ENCODE measurements at places on chromosomes 4 and X.

DNA sequence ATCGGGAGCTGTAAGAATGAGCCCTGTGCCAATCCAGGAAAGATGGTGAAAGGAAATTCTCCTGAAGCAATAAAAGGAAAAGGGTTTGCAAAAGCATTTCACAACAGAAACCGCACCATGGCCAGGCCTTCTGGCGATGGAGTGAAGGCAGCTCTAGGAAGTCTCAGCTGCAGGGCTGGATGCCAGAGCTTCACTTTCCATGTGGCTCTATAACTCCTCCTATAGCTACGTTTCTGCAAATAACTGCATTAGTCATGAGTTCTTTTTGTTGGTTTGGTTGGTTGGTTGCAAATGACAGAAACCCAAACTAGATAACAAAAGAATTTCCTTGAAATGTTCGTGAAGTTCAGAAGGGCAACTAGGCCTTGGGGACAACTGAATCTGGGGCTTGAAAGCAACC lies 84.6 kb downstream of the RELL1 start:
- no peak for DNase-seq

DNA sequence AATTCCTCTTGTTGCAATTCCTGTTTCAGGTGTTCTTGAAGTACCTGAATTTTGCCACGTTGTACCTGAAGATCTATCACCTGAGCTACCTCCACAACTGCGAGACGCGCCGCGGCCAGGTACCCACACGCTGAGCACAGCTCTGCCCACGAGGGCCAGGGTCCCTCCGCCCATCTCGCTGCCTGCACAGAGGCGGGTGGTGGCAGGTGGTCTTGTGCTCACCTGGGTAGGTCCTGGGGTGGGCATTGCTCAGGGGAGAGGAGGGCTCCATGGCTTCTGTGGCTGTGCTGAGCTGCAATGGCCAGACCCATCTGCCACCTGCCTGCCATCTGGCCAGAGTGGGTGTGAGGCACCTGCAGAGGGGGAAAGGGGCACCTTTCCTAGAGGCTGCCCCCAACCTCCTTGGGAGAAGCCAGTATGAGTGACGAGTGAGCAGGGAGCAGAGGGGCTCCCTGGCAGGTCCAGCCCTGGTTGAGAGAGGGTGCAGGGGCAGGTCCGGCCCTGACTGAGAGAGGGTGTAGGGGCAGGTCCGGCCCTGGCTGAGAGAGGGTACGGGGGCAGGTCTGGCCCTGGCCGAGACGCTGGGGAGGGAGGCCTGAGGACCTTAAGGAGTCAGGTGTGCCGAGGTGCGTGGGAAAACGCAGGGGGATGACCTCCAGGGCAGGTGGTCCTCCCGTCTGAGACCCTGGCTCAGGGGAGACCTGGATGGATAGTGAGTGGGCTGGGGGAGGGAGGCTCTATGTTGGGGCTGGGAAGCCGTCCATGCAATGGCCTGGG lies 10.7 kb downstream of the PDE6B start:
- no peak for DNase-seq

DNA sequence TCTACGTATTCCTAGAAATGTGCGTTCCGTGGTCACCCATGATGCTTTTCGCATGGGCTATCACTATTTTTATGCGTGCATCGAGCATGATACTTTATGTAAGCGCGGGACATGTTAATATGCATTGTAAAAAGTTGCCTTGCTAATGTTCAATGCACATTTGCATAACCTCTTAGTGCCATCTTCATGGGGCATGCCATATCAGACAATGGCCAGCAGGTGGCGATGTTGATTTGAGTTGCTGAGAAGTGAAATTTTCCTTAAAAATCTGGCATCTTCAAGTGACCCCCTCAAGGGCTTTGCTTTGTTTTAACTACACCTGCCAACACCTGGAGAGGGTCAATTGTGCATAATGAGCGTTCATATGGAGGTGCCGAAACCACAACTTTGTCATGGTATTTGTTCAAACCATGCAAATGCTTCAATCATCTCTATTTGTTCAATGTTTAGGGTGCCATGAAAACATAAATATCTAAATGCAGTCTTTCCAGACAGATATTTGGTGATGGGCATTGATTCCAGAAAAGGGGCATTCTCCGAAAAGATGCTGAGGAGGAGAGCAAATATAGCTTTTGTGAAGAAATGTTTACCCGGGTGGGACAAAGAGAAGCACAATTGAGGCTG lies 833.9 kb upstream of the PRKX start:
- peak; percentile 0 for DNase-seq

DNA sequence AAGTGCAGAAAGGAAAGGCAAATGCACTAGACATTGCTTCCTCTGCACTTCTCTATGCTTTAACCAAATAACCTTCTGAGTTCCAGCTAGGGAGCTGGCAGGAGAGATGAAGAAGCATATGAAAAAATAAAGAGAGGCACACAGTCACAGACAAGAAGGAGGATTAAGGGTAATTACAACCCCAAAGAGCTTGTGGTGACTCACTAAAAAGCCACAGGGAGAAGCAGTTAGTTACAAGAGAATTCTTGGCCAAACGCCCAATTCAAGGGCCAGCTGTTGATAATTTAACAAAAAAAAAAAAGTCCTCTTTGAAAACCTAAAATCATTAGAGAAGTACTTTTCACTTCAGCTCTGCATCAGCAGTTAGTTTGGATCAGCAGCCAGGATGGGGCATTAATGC lies 478.0 kb downstream of the KCNIP4 start:
- no peak for DNase-seq

- DNase-seq, result no peak
These were observed 16.5 kb downstream of the ZFX start for GRCh38 chrX:24166078-24166477.

DNA sequence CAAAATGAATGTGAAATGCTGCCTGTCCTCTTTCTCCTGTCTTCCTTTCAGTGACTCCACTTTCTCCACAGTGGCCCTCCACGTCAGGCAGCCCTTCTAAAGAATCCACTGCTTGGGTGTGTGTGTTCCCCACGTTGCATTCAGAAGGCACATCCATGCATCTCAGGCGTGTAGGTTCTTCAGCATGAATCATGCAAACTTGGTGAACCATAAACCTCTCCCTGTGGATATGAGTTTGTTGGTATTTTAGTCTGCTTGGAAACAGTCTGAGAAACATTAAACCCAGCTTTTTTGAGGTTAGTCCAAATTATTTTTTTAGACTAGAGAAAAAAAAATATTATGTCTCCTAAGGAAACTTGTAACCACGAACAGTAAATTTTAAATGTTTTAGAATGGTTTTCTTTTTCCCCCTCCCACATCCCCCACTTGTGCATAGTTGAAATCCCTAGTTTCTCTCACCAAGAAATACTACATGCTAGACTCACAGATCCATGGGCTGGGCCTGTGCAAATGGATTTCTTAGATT lies 251.6 kb downstream of the CBR4 start:
- DNase-seq, result no peak

DNA sequence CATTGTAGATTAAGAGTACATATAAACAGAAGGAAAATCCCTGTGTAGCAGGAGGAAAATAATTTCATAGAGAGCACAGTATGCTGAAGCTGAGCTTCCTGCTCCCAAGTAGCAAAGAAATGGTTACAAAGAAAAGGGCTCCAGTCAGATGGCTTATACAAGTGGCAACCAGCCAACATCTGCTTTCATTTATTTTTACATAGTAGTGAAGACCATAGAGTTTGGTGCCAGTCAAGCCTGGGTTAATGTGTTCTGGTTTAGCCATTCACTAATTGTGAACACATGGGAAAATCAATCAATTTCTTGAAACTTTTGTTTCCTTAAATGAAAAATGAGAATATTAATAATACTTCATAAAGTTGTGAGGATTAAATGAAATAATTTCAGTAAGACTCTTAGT lies 111.3 kb upstream of the ELOVL6 start:
- DNase-seq, result no peak

DNA sequence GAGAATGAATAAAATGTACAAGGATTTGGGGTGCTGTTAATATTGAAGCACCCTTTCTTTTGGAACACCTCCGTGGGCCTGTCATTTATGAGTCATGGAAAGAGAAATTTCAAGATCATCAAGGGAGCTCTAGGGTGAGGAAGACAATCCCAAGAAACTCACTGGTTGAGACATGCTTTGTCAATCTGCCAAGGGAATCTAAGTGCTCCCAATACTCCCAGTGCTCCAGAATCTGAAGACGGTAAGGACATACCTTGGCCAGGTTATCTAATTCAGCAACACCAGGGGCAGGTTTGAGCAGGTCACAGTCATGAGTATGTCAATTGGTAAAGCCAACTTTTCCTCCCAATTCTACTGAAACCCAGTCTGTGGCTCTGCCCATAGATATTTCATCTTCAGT lies 556.4 kb upstream of the CPEB2 start:
- no peak for DNase-seq

DNA sequence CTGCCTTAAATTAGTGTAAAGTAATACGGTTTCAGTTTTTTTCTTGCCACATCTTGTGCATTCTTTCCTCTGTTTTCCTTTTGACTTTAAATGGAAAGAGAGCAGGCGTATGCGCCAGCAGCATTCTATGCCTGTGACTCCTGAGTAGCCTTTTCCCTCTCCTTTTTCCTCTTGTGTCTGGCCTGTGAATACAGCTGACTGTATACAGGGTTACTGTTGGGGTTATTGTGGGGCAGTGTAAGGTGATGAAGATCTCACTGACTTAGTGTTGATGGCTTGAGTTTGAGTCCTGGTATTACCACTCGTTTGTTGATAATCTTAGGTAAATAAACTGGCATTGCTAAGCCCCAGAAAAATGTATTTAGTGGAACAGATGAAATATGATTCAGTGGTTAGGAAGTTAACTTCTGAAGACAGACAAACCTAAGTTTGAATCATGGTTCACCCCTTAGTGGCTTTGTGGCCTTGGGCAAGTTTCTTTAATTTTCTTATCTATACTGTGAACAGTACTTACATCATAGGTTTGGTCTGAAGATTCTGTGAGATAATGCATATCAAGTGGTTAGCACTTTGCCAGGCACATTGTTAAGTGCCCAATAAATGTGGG lies 105.1 kb downstream of the FNIP2 start:
- DNase-seq, result no peak

GRCh38 chr4:5474756-5475155 lies 233.6 kb downstream of the EVC2 start:
- no peak for DNase-seq

DNA sequence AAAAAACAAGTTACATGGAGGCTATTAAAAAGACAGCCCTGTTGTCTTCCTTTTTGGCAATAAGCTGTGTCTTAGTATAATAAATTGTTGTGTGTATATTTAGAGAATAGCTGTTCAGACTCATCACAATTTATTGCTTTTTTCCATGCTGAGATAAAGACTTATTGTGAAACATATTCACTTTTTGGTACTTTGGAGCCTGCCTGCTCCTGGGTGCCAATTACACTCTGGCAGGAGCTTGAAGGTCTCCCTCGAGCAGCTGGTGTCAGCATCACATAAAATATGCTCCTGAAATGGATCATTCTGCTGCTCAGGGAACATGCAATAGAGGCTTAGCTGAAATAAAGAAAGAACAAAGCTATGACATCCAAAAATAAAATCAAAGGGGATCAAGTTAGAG lies 211.6 kb upstream of the DKK2 start:
- no peak for DNase-seq

DNA sequence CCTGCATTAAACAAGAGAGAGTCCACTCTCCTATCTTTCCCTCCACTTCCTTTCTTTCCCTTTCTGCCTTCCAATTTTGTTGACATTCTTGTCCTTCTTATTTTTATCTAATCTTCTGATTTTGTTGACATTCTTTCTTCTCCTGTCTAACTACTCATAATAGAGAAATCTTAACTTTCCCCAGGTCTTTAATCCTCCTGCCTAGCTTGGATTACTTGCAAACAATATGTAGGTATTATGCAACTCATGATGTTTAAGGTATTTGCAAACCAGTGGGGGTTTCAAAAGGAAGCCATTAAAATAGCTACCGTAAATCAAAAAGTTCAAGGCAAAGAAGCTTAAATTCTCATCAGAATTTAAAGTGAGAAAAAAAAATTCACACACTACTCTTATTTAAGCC lies 53.9 kb downstream of the PROM1 start:
- DNase-seq, result no peak

- DNase-seq, result peak; percentile 11
These were observed 1.5 kb upstream of the PAPSS1 start for GRCh38 chr4:107721436-107722100.

DNA sequence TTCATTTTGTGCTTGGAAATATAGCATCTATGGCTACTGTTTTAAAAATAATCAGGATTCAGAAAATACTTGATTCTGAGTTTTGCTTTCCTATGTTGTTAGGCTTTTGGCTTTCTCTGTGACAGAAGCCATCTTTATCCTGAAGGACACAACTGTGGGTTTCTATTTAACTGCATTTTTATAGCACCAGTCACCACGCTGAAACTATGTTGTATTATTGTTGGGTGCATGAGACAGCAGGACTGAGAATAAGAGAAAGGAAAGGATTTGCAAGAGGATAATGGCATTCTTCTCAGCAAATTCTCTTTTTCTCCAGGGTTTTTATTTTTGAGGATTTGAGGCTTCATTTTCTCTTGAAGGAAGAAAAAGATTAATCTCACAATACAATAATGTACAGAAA lies 10.1 kb upstream of the NEUROG2 start:
- DNase-seq, result no peak

DNA sequence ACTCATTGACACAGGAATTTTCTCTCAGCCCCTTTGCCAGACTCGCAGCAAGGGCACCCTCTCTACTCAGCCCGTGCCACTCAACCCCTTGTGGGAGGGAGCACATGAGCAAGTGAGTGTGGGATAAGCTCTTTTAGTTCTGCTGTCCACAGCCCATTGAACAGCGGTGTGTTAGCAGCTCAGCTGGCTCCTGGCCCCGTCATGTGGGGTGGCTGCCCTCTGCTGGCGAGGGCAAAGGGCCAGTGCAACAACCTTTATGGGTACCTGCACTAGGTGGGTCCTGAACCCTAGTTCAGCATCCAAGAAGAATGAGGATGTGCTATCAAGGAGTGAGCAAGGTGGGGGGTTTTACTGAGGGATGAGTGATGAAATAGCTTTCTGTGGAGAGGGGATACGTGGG lies 85.0 kb upstream of the ZNF81 start:
- DNase-seq, result no peak

- no peak for DNase-seq
These were observed 118.4 kb upstream of the WDR17 start for GRCh38 chr4:175947117-175947722.

- DNase-seq, result no peak
These were observed 122.9 kb downstream of the AMMECR1 start for GRCh38 chrX:110194977-110195376.

DNA sequence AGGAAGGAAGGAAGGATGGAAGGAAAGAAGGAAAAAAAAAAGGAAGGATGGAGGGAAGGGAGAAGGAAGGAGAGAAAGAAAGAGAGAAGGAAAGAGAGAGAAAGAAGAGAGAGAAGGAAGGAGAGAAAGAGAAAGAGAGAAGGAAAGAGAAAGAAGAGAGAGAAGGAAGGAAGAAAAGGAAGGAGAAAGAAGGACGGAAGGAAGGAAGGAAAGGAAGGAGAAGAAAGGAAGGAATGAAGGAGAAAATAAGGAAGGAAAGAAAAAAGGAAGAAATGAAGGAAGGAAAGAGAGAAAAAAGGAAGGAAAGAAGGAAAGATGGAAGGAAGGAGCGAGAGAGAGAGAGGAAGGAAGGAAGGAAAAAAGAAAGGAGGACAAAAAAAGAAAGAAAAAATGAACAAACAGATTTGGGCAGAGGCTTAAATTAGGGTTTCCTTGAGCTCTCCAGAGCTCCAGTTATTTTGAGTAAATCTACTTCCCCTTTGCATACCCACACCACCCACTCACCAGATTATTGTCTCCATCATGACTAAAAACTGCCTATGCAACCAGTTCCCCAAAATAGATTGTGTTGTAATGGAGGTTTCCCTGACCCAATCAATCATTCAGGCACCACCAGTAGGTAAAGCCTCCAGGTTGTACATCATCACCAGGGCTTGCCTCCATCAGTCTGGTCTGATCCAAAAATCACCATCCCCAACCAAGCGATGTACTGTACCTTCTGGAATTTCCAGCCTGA lies 1722.9 kb upstream of the PCDH10 start:
- no peak for DNase-seq
